ENCODE measurements at places on chromosomes 5 and 9.
A peak's percentile ranks its signal among the peaks of the same experiment; 100 is the strongest.

GRCh38 chr5:126970517-126971017 lies 59.8 kb downstream of the MARCHF3 start:
- DNase-seq, result peak; percentile 89

- DNase-seq, result peak; percentile 51
Measured at GRCh38 chr5:14041528-14042192, 97.2 kb upstream of the DNAH5 start.

DNA sequence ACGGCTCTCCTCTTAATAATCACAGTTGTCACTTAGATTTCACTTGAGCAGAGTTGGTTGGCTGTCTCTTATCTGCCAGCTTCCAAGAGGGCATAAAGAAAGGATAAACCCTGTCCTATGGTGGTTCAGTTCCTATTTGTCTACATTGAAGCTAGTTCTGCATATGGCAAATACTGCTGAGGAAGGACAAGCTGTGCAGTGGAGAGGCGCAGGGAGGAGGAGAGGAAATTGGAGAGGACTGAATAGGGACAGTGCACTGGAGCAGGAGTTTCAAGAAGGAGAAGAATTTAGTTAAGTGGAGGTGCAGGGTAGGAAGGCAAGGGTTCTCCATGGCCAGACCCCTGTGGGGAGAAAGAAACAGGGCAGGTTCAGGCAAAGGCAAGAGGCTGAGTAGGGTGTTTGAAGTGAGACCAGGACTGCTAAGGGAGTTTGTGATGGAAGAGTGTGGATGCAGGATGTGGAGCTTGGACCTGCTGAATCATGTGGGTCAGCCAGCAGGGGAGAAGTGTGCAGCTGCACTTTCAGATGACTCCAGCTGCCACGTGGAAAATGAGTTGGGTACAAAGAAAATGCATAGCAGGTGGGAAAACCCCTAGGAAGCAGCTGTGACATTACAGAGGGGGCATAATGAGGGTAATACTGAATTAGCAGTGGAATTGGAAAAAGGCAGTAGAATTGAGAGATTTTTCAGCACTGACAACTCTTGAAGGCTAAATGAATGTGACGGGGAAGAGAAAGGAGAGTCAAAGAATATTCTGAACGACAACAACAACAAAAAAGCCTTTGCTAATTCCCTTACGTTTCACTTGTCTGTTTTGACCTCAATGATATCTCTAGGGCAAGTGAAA lies 66.8 kb downstream of the MAMDC2 start:
- no peak for DNase-seq

GRCh38 chr9:115328677-115329076 lies 210.7 kb upstream of the TNC start:
- DNase-seq, result peak; percentile 13

DNA sequence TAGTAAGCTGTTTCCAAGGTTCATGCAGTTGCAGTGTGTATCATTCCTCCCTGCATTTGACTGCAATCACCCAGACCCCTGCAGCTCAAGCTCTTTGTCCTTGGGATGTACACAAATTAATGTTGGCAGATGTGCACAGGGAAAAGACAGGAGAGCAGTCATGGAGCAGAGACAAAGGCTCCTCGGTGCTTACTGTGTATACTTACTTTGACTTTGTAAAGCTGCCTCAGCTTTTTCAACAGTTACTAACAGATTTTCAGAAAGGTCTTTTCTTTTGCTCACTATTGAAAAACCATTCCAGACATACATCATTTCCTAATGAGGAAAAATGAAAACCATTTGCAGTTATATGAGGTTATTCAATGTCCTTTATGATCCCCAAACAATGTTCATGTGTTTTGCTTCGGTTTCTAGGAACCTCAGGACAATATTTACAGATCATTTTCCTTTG lies 124.9 kb downstream of the TTC39B start:
- no peak for DNase-seq

DNA sequence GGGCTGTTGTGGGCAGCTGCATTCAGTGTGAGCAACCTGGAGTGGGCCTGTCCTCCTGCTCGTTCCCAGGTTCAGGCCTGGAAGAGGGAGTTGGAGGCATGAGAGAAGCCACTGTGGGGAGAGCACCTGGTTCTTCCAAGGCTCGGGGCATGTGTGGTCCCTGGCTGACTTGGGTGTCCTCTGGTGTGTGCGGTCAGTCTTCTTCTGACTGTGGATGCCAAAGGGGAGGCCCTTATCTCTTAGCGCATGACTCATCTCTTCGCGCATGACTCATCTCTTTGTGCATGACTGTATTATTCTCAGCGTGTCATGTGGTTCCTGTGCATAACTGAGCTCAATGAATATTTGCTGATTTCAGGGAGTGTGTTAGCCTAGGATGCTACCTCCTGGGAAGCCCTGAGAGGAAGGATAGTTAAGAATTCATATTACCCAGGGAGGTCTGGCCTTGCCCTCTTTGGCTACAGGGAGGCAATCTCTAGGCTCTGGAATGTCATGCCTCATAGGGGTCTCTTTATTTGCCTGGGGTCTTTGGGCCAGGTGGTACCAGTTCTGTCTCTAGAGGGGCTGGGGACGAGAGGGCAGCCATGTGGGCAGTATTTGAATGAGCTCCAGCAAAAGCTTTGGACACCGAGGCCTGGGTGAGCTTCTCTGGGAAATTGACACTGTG lies 188.7 kb downstream of the HSPA4 start:
- peak; percentile 83 for DNase-seq

GRCh38 chr9:19926774-19927173 lies 137.9 kb upstream of the SLC24A2 start:
- no peak for DNase-seq

- no peak for DNase-seq
Measured at GRCh38 chr5:106028314-106028713, 1642.4 kb downstream of the EFNA5 start.
